CD4-positive, alpha-beta T cell treated with Interleukin-4 for 1 hour (primary cell): ENCODE measurements at places on chromosomes 1 and 21.

GRCh38 chr1:56908619-56909221 is 54.1 kb downstream of the C8A start:
- no peak for DNase-seq

DNA sequence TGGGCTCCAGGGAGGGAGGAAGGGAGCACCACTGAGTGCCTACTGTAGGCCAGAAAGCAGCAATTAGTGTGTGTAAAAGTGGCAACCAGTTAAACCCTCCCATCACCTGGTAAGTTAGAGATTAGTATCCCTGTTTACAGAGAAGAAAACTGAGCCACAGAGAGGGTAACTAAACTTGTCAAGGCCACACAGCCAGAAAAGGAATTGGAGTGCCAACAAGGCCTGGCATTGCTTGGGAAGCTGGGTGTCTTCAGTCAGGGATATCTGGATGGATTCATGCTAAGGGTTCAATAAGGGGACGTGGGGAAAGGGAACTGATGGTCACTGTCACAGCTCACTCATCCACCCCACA is 23.6 kb upstream of the ADGRB2 start:
- DNase-seq: no peak

- no peak for DNase-seq
Measured at GRCh38 chr21:38968887-38969543, 163.3 kb downstream of the ETS2 start.

GRCh38 chr1:200653022-200653462 is 16.7 kb downstream of the DDX59 start:
- DNase-seq: no peak
